Astrocyte of the spinal cord (primary cell): ENCODE measurements at places on chromosomes 11 and 22.

- DNase-seq: no peak
Measured at GRCh38 chr11:44614281-44614775, 48.9 kb downstream of the CD82 start.

DNA sequence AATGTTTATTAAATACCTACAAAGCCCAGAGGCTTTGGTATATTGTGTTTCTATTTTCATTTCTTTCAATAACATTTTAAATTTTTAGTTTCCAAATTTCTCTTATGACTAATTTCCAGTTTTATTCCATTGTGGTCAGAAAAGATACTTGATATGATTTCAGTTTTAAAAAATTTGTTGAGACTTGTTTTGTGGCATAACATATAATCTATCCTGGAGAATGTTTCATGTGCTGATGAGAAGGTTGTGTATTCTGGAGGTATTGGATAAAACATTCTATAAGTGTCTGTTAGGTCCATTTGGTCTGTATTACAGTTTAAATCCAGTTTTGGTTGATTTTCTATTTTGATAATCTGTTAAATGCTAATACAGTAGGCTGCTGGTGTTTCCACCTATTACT is 9.8 kb upstream of the RAG1 start:
- DNase-seq: no peak

- no peak for DNase-seq
Measured at GRCh38 chr22:47784991-47785390, 1022.5 kb downstream of the TBC1D22A start.

DNA sequence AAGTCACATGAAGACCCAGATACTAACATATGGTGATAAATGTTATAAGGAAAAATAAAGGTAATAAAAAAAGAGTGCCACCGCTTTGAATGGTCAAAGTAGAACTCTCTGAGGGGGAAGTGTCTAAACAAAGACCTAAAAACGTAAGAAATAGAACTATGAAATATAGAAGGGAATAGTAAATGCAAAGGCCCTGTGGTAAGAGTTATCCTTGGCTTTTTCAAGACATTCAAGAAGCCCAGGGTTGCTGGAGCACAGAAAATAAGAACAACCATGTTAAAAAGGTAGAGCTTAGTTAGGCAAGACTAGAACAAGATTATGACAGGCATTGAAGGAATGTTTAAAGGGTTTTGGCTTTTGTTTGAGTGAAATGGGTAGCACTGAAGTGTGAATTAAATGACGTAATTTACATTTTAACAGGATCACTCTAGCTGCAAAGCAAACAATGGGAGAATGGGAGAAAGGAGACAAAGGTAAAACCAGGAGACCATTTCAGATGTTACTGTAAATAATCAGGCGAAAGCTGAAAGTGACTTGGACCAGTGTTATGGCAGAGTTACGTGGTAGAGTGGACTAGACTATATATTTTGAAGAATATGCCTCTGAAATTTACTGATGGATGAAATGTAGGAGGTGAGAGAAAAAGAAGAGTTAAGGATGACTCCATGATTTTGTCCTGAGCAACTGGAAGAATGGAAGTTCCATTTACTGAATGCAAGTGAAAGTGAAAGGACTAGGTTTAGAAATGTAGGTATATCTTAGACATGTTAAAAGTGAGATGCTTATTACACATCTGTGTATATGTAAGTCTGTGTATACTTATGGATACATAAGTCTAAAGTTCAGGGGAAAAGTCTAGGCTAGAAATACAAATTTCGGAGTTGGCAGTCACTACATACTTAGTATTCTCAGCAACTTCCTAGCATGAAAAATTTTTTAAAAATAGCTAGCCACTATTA is 28.5 kb downstream of the BTBD10 start:
- no peak for DNase-seq

DNA sequence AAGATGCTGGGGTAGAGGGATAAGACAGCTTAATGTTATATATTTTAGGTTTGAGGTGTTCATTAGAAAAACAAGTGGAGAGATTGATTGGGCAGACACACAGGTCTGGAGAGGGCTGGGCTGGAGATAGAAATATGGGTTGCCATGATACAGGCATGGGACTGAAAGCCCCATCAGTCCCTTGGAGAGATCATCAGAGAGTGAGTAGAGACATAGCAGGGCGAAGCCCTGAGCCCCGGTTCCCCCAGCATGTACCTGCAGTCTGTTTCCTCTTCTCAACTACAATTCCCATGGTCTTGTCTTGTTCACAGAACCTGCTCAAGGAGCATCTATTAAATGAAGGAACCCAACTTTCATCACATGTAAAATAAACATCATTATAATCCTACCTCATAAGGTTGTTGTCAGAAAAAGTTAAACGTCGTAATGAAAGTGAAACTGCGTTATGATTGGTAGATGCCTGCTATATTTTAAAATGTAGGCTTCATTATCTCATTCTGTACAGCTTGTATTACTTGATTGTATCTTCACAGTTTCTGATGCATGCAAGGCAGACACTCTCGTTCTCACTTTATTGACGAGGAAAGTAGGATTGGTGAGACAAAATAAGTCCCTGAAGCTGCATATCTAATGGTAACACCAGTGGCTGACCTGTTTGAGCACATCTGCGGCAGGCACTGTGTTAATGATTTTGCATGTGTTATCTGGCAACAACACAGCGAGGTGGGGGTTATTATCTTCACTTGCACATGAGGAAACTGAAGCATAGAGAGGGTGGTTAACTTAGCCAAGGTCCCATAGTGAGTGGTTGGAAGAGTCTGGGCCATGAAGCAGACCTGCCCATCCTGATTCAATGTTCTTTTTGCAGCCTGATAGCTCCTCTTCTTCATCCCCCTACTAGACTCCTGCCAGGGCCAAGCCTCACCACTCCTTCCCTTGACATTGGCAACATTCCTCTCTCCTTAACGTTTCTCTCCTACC is 63.5 kb downstream of the ENDOD1 start:
- no peak for DNase-seq

DNA sequence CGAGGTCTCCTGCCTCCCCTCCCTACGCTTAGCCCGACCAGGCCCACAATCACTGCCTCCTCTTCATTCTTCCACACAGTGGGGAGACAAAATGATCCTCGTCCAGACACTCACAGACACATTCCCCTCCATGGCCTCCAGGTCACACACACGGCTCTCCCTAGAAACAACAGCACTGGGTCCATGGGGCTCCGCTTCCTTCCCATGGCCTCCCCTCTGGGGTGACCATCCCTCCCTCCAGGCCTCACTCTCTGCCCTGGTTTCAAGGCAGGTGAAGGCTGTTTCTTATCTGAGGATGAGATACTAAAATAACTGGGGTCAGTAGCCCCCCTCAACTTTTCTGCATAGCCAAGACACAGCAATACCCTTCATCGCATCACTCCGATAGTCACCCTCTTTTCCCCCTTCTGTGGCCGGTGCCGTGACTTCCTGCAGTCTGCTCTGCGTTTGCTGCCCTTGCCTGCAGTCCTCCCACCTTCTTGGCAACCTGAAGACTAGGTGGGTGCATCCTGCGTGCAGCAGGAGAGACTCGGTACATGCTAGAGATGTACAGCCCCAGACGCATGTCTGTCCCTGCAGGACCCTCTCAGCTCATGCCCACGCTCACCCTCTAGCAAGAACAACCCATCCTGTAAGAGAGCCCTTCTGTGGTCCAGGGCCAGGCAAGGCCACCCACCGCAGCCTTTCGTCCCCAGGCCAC is 55.8 kb downstream of the CD6 start:
- DNase-seq: no peak

GRCh38 chr22:30871391-30872284 is 96.9 kb downstream of the MORC2 start:
- no peak for DNase-seq

DNA sequence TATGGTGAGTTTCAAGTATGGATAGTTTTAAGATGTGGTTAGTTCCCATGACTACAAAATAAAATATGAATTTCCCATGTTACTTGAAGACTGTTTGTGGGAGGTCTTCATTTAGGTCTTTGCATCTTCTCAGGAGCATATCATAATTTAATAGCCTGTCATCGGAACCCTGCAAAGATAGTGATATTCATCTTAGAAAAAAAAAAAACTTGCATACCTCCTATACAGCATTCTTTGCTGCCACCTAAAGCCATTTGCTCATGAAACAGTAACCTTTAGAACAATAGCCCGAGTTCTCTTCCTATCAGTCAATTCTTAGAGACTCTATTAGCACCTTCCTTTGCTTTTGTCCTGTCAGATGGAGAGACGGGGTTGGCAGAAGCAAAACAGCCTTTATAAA is 75.3 kb downstream of the ARFGAP2 start:
- no peak for DNase-seq

DNA sequence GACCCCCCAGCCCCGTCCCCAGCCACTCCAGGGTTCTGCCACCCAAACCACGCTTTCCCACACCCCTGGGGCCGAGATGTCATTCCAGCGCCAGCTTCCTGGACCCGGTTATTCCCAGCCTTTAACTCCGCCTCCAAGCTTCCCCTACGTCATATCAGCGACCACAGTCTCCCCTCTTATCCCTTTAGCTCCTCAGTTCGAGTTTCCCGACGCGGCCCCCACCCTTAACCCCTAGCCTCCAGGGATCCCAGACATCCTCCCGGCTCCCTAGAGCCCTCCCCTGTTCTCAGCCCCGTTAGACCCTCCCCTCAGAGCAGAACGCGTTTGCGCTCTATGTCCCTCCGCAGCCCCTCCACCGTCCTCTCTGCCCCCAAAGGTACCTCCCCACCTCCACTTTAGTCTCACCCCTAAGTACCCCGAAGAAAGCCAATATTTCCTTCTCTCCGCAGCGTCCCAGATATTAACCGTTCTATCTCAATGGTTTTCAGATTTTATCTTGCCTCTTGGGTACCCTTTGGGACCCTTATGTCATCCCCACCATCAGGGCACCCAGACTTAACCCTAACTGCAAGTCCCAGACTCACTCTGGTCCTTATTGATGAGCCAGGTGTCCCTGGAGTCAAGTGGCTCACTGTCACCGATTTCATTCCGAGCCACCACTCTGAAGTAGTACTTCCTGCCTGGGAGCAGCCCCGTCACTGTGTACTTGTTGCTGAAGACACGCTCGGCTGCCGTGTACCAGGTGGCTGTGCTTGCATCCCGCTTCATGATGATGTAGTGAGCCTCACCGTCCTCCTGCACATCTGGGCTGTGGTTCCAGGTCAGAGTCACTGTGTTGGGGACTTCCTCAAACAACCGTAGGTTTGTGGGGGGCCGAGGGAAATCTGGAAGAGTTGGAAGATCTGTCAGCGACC is 8.0 kb downstream of the TMEM86A start:
- no peak for DNase-seq

- no peak for DNase-seq
Measured at GRCh38 chr22:31540966-31541365, 44.6 kb downstream of the SFI1 start.

- peak; percentile 59 for DNase-seq
Measured at GRCh38 chr11:32006799-32007388, 84.0 kb upstream of the RCN1 start.

GRCh38 chr11:9214765-9215164 is 50.4 kb downstream of the DENND5A start:
- peak; percentile 58 for DNase-seq

DNA sequence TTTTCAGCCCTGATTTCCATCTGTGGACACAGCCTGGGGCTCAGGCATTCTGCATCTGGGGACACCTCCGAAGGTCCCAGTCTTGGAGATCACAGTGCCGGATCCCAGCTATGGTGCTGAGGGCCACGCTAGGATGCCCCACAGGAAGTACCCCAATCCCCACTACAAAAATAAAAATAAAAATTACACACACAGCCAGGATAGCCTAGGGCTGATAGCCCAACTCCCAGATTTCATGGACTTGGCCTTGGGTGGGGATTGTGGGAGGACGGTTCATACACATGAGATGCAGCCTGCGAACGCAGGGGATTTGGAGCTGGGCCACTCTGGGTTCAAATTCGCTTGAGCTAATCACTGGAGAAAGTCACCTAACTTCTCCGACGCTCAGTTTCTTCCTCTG is 237.7 kb downstream of the BUD13 start:
- DNase-seq: no peak

DNA sequence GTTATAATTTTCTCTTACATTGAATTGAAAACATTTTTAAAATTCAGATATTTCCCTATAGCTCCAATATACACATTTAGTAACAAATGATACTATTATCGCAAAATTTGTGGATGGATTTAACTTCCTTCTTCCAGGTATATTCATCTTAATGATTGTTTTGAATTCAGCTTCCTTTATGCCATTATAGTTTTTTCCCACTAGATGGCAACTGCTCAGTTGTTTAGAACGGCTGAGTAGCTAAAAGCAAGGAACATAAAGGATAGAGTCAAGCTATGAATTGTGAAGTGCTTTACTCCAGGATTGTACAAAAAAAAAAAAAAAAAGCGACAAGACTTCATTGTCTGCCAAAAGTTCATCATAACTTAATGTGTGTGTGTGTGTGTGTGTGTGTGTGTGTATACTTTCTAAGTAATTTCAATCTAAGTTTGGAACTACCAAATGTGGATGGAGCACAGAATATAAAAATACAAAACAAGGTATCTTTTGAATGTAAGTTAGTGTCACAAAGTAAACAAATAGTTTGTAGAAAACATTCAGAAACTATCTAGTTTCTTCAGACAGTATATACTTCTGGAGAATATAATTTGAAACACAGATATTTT is 846.4 kb downstream of the DLG2 start:
- peak; percentile 47 for DNase-seq

DNA sequence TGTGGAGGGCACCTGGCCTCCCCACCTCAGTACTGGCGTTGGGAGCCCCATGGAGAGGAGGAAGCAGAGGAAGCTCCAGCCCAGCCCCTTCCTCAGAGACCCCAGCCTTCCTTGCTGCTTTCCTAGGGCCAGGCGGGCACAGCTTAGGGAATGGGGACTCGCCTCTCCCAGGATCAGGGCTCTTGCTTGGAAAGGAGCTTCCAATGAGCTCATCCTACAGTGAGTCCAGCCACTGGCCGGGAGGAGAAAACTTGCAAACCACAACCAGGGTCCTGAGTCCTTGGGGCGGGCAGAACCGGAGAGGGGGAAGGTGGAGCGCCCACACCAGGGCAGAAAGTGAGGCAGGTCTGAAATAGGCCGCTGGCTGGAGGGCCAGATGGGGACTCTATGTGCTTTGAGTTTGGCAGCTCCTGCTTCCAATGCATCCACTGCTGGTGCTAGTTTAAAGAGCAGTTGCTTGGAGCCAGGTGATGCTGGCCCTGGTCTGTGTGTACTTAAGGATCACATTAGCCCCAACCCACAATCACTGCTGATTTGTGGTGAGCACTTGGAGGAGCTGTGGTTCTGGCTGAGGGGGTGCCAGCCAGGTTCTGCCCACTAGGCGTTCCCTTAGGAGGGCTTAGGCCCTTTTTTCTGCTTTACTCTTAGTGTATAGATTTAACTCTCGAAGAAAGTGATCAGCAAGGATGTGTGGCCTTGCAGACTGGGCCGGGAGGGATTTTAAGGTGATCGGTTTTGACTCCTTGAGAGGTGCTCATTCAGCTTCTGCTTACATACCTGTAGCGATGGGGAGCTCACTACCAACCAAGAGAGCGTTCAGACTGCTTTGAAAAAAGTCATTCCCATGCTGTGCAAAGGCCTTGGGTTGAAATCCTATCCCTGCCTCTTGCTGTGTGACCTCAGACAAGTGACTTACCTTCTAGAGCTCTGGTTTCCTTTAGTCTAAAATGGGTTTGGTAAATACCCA is 81.9 kb downstream of the TP53I11 start:
- DNase-seq: no peak
